Left cardiac atrium (tissue), 4 donors: ENCODE measurements at places on chromosomes 16 and 17. TPM values are rescaled to one million over a fixed set of nuclear protein-coding genes. Genes with fewer than 3 reads are reported as not detected.

GABARAPL2 gene
- total RNA-seq = 172 TPM

- DNase-seq = no peak
Measured at GRCh38 chr17:49842846-49843245, 5.0 kb downstream of the TAC4 start.

MT1H gene
- total RNA-seq = not detected

TLCD1 gene
- 3.5 TPM for total RNA-seq

FTSJ3 gene
- 33.1 TPM for total RNA-seq

DNA sequence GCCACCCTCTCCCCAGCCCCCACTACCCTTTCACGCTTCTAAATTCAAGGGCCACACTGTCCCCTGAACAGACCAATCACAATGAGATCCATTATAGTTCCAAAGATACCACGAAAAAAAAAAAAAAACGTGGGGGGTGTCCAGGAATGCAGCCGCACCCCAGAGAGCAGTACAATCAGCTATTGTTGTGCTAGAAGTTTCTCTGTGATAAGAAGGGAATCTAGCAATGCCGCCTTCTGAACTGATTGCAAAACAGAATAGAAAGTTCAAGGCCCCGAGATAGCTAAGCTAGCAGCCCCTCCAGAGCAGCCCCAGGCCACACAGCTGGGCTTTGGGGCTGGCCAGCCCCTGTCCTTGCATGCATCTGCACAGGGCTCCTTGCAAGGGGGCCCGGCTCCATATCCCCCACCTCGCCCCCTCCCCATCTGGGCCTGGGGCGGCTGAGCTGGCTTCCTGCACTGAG, 86.9 kb upstream of the CBX4 start:
- no peak for DNase-seq

DNA sequence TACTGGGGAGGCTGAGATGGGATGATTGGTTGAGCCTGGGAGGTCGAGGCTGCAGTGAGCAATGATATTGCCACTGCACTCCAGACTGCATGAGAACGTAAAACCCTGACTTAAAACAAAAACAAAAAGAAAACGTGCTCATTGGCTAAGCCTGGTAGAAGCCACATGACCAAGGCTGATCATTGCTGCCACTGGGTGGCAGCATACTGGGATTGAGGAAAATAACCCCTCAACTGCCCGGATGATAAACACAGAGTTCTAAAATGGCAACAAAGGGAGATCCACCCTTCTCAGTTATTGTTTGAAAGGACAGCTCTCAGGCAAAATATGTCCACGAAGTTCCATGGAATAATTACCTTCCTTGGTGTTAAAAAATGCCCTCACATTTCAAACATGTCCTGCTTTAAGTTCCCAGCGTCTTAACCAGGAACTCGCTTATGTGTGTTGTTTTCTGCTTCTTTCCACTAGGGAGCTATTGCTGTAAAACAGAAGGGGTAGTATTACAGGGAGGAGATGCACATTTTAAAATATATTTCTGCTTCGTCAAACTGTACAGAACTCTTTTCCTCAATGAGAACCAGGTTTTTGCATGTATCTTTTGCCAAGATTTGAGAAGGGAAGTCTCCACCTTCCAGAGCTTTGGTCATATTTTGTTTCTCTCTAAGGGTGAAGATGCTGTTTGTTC, 675.3 kb downstream of the MAF start:
- DNase-seq = peak; percentile 36

GSG1L gene
- total RNA-seq = 10.5 TPM
